Mesendoderm (in vitro differentiated cells): ENCODE measurements at places on chromosomes 4 and X.
A peak's percentile ranks its signal among the peaks of the same experiment; 100 is the strongest.

GRCh38 chr4:30620711-30621110, 99.5 kb upstream of the PCDH7 start:
- DNase-seq = peak; percentile 72

DNA sequence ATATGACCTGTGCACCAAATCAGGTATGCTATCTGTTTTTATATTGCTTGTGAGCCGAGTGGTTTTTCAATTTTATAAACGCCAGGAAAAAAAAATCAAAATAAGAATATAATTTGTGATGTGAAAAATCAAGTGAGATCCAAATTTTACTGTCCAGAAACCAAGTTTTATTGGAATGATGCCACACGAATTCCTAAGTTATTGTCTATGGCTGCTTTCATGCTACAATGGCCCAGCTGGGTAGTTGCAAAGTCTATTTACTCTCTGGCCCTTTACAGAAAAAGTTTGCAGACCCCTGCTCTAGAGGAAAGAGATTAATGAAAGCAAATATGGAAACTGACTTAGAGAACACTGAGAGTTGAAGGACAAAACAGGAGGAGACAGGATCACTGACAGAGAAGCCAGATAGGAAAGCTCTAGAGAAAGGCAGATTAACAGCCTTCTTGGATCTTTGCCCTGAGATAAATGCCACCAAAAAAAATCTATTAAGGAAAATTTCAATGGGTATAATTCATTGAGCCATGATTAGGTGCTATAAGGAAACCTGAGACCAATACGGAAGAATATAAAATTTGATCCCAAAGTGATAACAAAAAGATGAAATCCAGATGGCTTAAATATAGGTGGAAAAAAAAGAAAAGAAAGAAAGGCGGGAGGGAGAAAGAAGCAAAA, 29.8 kb downstream of the PRSS12 start:
- DNase-seq = no peak

- no peak for DNase-seq
Measured at GRCh38 chr4:616911-617643, 8.3 kb upstream of the PDE6B start.

DNA sequence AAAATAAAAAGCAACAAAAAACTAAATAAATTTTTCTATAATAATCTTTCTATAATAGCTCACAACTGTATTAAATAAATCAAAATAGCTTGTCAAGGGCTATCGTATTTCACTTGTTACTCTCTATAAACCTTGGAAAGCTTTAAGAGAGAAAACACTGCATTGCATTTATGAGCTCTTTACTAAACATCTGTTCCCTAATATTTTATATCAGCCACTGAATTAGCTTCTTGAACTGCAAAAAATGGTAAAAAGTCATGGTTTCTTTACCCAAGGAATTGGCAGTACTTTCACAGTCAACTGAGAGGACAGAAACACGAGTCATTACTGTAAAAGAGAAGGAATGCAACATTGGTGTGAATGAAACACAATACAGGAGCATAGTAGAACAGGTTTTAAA, 671.2 kb downstream of the PCDH18 start:
- DNase-seq = peak; percentile 18
